Fibroblast of skin of abdomen (primary cell): ENCODE measurements at places on chromosomes 1 and 21.

DNA sequence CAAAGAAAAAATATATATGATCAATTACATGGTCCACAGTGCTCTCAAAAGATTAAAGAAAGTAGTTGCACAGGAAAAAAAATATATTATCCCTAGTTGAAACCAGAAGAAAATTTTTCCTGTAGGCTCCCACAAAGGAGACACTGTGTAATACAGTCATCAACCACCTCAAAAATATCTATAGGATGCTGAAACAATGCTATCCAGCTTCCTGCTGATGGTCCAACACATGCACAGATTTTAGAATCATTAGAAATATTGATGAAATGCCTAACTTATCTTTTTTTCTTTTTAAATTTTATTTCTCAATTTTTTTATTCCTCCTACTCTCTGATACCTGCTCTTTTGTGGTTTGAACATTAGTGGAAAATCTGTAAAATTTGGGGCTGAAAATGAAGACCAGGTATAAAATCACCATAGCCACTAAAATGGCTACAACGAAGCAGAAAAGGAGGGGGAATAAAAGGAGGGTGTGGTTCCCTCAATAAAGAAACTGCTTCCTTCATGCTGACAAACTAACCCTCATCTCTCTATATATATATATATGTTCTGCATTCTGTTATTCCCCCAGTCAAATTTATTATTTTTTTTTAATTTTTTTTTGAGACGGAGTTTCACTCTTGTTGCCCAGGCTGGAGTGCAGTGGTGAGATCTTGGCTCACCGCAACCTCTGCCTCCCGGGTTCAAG is 28.3 kb upstream of the FBXO28 start:
- no peak for DNase-seq

- DNase-seq, result peak; percentile 53
Observed at GRCh38 chr1:201877877-201878401, 10.8 kb upstream of the SHISA4 start.

- DNase-seq, result peak; percentile 54
Observed at GRCh38 chr1:39720094-39720999, 18.3 kb upstream of the PPIE start.

DNA sequence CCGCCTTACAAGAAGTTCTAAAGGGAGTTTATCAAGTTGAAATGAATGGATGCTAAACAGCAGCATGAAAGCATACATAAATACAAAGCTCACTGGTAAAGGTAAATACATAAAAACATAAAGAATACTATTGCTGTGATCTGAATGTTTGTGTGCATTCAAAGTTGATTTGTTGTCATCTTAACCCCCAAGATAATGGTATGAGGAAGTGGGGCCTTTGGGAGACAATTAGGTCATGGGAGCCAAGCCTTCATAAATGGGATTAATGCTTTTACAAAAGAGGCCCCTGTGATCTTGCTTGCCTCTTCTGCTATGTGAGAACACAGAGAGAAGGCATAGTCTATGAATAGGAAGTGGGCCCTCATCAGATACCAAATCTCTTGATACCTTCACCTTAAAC is 209.0 kb upstream of the SAMSN1 start:
- DNase-seq, result no peak

DNA sequence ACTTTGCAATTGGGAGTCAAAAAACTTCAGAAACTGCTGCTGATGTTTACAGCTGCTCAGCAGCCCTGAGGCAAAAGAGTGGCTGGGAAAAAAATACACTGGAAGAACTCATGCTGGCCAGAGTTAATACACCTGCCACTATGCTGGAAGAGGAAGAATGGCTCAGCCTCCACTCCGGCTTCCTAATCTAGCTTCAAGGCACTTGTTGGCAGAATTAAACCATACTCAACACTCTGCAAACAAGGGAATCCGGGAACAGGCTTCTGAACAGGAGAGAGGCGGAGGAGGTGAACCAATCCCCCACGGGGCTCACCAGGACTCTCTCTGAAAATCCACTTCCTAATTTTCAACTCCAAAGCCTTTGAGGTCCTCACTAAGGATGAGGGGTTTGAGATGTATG is 120.1 kb downstream of the CCDC185 start:
- no peak for DNase-seq

- DNase-seq, result no peak
Observed at GRCh38 chr1:48026275-48026674, 29.1 kb upstream of the TRABD2B start.

GRCh38 chr1:186670297-186671135 is 9.7 kb downstream of the PTGS2 start:
- no peak for DNase-seq

DNA sequence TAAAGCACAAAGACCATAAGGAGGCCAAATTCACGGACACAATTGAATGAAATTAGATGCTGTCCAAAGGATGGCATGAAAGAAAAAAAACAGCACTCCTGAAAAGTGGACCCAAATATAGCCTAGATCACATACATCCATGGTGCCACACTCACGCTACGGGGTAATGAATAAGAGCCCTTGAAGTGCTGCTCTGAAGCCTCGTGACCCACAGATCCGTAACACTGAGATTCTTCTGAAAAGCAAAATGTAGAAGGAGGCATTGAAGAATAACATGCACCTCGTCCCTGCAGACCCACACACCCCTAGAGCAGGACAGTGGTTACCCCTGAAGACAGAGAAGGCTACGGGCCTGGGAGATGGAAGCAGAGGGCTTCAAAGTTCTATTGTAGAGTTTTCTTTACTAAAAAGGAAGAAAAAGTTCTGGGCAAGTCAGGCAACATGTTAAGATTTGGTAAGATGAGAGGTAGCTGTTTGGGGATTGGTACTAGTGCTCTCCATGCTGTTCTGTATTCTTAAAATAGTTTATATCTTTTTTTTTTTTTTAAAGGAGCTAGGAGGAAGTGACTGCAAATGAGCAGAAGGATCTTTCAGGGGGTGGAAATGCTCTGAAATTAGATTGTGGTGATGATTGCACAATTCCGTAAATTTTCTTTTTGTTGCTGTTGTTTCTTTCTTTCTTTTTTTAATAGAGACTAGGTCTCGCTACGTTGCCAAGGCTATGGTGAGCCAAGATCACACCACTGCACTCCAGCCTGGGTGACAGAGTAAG is 4.1 kb upstream of the ITGB2 start:
- DNase-seq, result peak; percentile 64

DNA sequence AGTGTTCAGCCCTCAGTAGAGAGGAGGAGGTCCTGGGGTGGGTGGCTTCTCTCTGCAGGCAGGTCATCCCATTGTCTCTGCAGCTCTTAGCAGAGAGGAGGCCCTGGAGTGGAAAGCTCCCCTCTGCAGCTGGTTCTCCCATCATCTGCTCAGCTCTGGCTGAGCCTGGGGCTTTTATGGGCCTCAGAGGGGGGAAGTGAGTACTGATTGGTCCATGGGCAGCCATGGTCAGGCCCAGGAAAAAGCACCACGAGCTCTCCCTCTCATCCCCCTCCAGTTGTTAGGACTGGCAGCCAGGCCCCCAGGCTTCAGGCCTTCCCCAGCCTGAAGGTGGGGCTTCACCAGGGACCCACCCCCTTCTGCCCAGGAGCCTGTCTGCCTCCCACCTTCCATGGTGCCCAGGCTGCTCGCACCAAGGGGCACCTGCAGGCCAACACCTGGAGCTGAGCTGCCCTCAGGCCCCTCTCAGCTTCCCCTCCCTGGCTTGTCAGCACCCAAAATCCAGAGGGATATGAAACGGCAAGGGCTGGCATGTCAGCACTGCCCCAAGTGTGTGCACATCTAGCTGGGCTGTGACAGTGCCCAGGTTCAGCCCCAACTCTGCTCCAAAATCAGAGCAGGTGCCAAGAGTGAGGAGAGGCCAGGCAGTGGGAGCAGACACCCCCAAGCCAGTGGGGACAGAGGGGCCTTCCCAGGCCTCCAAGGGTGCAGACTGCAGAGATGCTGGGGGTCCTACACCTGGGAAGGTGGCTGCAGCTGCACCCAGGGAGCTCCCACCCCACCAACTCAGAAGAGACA is 449.0 kb downstream of the MATN1 start:
- DNase-seq, result no peak

DNA sequence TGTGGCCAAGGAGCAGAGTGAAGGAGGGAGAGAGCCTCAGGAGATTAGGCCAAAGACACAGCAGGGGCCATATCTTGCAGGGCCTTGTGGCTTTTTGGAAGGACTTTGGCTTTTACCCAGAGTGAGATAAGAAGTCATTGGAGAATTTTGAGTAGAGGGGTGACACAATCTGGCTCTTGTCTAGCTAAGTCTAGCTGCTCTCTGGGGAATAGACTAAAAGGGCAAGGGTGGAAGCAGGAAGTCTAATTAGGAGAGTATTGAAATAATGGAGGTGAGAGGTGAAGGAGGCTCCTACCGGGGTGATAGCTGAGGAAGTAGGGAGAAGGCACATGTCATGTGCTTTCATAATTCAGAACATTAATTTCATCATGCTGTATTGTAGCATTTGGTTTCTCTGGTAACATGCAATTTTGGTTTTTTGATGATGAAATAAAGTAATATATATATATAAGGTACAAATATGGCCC is 34.3 kb upstream of the KCNA3 start:
- no peak for DNase-seq

DNA sequence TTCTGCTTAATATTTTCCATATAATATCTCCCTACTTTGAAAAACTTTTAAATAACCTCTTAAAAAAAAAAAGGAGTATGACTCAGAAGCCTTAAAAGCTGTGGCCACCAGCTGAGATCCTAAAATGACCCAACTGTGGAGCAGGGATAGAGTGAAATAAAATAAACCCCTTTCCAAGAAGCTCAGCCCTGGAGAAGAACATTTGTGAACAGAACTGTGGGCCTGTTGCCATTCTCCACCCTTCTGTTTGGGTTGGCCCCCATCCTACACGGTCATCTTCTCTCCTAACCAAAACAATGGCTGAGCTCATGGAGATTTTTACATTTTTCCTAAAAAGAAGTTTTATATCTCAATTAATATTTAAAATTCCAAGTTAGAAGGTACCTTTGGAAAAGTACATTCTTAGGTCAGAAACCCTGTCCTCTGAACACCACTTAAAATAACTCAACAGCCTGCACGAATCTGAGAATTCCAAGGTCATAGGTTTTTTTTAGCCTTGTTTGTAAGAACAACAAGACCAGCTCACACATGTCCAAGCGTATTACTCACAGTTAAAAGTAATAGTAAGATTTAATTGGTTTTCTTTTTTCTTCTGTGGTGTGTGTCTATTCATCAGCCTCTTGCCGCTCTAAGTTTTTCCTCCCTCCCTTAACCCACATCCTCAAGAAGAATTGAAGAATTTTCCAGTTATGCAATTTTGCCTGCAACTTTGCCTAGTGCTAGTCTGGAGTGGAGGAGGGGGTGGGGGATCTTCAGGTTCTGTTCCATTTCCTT is 107.7 kb upstream of the ERRFI1 start:
- DNase-seq, result peak; percentile 88

DNA sequence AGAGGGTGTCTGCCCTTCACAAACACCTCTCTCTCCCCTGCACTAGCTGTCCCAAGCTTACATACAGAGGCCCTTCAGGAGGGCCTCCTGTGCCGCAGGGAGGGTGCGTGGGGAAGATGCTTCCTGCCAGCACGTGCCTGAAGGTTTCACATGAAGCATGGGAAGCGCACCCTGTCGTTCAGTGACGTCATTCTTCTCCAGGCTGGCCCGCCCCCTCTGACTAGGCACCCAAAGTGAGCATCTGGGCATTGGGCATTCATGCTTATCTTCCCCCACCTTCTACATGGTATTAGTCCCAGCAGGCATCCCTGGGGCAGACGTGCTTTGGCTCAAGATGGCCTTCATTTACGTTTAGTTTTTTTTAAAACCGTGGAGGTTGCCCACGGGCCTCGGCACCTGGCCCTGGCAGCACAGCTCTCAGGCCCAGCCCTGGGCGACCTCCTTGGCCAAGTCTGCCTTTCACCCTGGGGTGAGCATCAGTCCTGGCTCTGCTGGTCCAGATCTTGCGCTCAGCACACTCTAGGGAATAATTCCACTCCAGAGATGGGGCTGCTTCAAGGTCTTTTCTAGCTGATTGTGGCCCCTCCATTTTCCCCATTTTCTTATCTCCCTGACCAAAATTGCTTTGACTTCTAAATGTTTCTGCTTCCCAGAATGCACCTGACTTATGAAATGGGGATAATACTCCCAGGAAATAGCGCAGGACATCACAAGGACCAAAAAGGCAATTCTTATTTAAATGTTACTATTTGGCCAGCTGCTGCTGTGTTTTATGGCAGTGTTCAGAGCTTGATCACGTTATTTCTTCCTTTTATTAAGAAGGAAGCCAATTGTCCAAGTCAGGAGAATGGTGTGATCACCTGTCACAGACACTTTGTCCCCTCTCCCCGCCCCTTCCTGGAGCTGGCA is 6.1 kb downstream of the NPPA start:
- DNase-seq, result no peak
